ENCODE measurements at places on chromosomes 13 and 19. TPM values are rescaled to one million over a fixed set of nuclear protein-coding genes. Genes with fewer than 3 reads are reported as not detected.

- H3K27ac ChIP-seq: peak overlapping the region; percentile 97
- no peak for DNase-seq
- H3K4me3 ChIP-seq: peak overlapping the region; percentile 98
- H3K36me3 ChIP-seq: peaks cover 51% of the 10 kb centered on the region
- H3K4me1 ChIP-seq: peaks cover 21% of the 10 kb centered on the region
Measured at GRCh38 chr19:36686365-36687213, 823 bp upstream of the ZNF567 start.

GRCh38 chr19:32339988-32340874 lies 5.2 kb upstream of the ZNF507 start:
- DNase-seq: no peak
- H3K27ac ChIP-seq: no peak overlapping the region
- H3K27me3 ChIP-seq: no peaks in the 10 kb centered on the region
- H3K4me1 ChIP-seq: peaks cover 2% of the 10 kb centered on the region
- H3K4me3 ChIP-seq: no peak overlapping the region

DNA sequence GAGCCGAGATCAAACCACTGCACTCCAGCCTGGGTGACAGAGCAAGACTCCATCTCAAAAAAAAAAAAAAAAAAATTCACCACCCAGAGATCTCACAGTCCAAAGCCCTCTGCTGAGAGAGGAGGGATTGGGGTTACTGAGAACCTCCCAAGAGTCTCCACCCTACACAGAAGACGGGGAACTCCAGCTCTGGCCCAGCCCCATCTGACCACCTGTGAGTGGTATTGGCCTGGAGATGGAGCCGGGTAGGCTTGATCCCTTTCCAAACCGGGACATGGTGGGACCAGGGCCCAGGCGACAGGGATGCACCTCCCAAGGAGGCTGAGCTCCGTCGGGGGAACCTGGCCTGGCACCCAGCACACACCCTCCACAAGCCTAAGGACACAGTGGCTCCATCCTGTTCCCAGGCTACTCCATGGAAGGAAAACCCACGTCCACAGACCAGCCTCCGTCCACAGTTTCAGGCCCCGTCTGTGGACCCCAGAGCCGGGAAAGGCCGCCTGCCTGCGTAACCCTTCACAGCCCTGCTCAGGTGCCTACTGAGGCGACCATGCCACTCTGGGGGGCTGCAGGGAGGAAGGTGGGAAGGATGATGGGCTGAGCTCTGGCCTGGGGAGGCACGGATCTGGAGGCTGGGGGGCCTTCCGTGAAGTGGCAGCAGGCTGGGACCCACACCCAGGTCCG lies 1.8 kb downstream of the TMEM259 start:
- peaks cover 2% of the 10 kb centered on the region for H3K36me3 ChIP-seq
- H3K4me1 ChIP-seq: peaks cover 44% of the 10 kb centered on the region
- no peaks in the 10 kb centered on the region for H3K27me3 ChIP-seq
- peak overlapping the region; percentile 84 for H3K4me3 ChIP-seq
- H3K27ac ChIP-seq: peak overlapping the region; percentile 18

DNA sequence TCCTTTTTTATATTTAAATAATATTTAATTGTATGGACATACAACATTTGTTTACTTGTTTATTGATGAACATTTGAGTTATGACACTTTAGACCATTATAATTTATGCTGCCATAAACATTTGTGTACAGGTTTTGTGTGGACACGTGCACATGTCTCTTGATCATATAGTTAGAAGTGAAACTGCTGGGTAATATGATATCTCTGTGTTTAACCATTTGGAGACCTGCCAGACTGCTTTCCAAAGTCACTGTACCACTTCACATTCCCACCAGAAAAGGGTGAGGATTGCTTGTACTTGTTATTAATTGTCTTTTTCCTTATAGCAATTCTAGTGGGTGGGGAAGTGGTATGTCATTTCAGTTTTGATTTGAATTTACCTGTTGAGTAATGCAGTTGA lies 145.6 kb upstream of the KLHL1 start:
- DNase-seq: no peak
- no peak overlapping the region for H3K4me3 ChIP-seq
- H3K27me3 ChIP-seq: no peaks in the 10 kb centered on the region
- H3K27ac ChIP-seq: no peak overlapping the region
- no peaks in the 10 kb centered on the region for H3K36me3 ChIP-seq

- H3K27ac ChIP-seq: no peak overlapping the region
- H3K36me3 ChIP-seq: no peaks in the 10 kb centered on the region
- H3K4me3 ChIP-seq: no peak overlapping the region
- no peak for DNase-seq
Measured at GRCh38 chr13:87234981-87235380, 436.2 kb upstream of the SLITRK5 start.

GRCh38 chr13:40668335-40668734 lies 1.9 kb upstream of the FOXO1 start:
- H3K36me3 ChIP-seq: no peaks in the 10 kb centered on the region
- peaks cover 28% of the 10 kb centered on the region for H3K4me1 ChIP-seq
- DNase-seq: no peak
- H3K27ac ChIP-seq: no peak overlapping the region

GRCh38 chr13:105363261-105364190 lies 1171.9 kb downstream of the EFNB2 start:
- H3K4me3 ChIP-seq: peak overlapping the region; percentile 26
- H3K27me3 ChIP-seq: no peaks in the 10 kb centered on the region
- H3K27ac ChIP-seq: peak overlapping the region; percentile 5

GRCh38 chr13:45472171-45472705 lies 7.5 kb downstream of the COG3 start:
- no peak for DNase-seq
- no peaks in the 10 kb centered on the region for H3K27me3 ChIP-seq
- peaks cover 13% of the 10 kb centered on the region for H3K36me3 ChIP-seq

DNA sequence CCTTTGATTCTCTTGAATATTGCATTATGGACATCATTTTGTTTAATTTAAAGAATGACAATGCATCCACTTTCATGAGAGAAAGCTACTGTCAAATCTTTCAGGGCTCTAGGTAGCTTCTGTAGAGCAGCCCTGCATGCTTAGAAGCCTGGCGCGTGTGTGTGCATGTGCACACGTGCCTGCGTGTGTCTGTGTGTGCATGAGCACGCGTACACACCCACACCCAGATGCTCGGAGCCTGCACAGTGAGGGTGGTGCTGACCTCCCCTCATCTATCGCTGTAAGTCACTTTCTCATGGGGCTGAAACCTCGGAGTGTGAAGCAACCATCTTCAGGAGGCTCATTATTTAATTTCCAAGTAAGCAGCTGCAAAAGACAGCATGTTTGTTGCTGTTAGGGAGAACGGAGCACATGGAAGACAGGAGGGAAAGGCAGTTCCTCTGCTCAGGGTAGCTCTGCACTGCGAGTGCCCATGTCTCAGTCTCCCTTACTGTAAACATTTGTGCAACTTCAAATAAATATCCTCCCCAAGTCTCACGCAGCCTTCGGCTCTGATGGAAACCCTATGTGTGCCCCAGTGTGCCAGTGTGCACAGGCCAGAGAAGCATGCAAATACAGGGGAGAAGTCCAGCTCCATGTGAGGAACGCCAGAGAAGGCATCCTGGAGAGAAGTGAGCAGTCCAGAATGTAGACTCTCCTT lies 22.8 kb downstream of the TSHZ3 start:
- peaks cover 20% of the 10 kb centered on the region for H3K4me1 ChIP-seq
- H3K27ac ChIP-seq: no peak overlapping the region
- H3K27me3 ChIP-seq: no peaks in the 10 kb centered on the region
- no peaks in the 10 kb centered on the region for H3K36me3 ChIP-seq

GRCh38 chr13:65929436-65929835 lies 1300.7 kb downstream of the PCDH9 start:
- H3K27ac ChIP-seq: no peak overlapping the region
- H3K27me3 ChIP-seq: no peaks in the 10 kb centered on the region
- H3K36me3 ChIP-seq: no peaks in the 10 kb centered on the region
- peaks cover 26% of the 10 kb centered on the region for H3K4me1 ChIP-seq
- no peak overlapping the region for H3K4me3 ChIP-seq

DNA sequence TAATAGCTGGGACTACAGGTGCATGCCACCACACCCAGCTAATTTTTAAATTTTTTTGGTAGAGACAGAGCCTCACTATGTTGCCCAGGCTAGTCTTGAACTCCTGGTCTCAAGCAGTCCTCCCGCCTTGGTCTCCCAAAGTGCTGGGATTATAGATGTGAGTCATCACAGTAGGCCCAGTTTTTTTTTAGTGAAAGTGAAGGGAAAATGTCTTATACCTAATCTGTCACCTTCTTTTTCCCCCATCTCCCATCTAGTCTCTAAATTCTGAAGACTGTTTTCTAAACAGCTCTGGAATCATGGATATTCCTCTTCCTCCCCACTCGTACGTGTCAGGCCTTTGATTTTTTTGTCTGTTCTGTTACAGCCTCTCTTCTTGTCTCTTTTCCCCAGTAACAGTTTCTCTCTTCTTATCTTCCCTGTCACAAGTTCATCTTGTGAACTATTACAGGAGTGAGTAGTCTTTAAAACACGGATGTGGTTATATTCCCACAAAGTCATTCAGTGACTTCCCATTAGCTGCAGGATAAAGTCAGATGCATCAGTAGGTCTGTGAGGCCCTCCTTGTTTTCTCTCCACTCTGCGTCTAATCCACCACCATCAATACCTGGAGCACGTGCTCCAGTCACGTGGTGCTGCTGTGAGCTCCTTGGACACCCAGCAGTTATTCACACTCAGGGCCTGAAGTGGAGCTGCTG lies 2.9 kb downstream of the CDC16 start:
- H3K4me3 ChIP-seq: no peak overlapping the region
- H3K27ac ChIP-seq: no peak overlapping the region
- peaks cover 31% of the 10 kb centered on the region for H3K36me3 ChIP-seq
- no peak for DNase-seq

Gene VSTM1
- not detected for total RNA-seq

Gene C19orf67
- not detected for total RNA-seq

All from osteocyte (in vitro differentiated cells).